Naive B cell (primary cell): ENCODE measurements at places on chromosomes 2 and 18. TPM values are rescaled to one million over a fixed set of nuclear protein-coding genes. Genes with fewer than 3 reads are reported as not detected.

The LPIN2 gene
- 12.3 TPM for polyA plus RNA-seq

The TMEM198 gene
- polyA plus RNA-seq = not detected

The LYG1 gene
- not detected for polyA plus RNA-seq

The PLGLB1 gene
- polyA plus RNA-seq = 3.0 TPM

The HOXD3 gene
- not detected for polyA plus RNA-seq

The UPP2 gene
- polyA plus RNA-seq = not detected

The C1QL2 gene
- polyA plus RNA-seq = not detected

The EFR3B gene
- not detected for polyA plus RNA-seq
